ENCODE measurements at places on chromosomes 6 and 20.

DNA sequence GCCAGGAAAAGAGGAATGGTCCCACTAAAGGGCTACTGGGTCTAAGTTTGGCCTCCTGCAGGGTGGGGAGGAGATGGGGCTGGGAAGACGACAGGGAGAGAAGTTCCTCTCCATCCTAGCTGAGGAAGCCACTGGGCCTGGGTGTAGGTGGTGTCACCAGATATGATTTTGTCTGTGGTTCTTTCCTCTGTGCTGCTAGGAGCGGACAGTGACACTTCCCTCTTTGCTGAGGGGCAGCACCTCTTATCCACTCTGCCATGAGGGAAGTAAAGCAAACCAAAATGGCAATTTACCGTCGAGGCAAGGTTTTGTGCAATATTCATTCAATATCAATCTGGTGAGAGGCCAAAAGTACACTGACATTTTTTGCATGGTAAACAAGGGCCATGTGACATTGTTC, 33.0 kb upstream of the NR2E1 start:
- DNase-seq = no peak

DNA sequence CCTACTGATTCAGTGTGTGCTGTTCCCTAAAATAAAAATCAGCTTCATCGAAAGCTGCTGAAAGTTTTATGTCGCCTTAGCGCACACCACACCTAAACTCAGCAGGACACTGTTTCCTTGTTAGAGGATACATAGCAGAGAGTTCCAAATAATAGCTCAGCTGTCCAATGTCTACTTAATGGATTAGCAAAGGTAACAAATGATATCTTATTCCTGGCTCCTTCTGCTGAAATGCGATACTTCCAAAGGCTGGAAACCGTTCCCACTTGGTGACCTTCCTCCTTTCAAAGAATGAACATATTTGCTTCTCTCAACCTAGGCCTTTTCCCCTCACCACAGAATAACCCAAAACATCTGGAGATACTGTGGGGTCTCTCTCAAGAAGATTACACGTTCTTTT, 189.5 kb upstream of the GMDS start:
- DNase-seq = no peak

GRCh38 chr6:130913120-130913519, 85.9 kb downstream of the SMLR1 start:
- no peak for DNase-seq

DNA sequence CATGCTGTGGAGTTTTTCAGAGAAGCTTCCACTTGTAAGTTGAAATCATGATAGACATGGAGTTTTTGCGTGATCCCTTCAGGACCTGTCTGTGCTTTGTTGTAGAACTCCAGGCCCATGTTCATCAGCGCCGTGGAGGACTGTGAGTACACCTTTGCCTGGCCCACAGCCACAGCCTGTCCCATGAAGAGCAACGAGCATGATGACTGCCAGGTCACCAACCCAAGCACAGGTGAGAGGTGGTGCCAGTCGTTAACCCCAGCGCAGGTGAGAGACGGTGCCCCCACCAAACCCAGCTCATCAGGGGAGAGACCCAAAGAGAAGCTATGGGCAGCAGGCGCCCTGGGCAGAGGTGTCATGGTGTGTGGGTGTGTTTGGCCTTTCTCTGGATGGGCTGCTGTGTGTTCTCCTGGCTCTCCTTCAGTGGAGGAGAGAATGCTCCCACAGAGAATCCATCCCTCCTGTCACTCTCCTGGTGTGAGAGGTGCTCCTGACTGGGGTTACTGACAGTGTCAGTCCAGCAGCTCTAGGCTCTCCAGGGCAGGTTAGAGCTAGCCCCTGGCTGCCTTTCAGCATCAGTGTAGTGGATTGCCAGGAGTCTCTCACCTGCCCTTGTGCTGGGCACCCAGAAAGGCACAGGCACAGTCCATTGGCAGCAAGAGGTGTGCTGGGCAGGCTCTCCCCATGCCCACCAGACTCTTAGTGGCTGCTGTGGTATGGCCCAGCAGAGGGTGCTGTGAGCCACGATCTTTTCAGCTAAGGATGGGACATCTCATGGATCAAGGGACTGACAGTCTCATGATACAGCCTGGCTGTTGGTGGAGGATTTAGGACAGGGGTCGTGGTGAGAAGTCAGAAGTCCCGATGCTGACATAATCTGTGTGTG, 49.6 kb upstream of the SLC22A1 start:
- no peak for DNase-seq

DNA sequence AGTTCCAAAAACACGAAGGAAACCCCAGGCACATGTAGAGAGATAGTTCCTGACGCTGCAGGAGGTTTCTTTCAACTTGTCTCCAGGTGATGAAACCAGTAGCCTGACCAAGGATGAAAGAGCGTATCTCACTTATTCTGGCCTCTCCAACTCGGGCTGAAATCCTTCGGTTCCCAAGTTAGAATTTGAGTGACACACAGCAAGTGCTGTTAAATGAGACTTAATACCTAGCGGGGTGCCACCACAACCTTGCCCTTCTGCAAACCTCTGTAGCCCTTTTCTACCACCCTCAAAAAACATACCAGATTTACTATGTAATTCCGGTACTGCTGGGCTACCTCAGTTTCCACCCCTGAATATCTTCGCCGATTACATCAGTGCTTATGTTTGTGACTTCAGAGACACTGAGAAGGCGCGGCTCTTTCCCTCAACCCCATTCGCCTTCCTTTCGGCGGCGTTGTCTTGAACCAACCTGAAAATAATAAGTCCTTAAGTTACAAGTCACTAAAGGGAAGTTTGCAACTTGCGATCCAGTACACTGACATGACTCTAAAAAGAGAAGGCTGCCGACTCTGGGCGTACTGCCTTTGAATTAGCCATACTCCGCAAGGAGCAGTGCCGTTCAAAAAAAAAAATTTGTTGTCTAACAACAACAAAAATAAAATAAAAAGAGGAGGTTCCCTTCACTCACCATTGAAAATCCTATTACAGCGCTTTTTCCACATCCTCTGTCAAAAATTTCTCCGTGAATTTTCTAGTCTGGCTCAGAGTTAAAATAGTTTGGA, 194.9 kb upstream of the ZNF184 start:
- no peak for DNase-seq

GRCh38 chr6:127971945-127972391, 71.1 kb upstream of the THEMIS start:
- no peak for DNase-seq

Data from vagina (tissue), 2 donors.